Central memory CD8-positive, alpha-beta T cell (primary cell): ENCODE measurements at places on chromosomes 4 and X.

GRCh38 chrX:29229802-29230201 is 642.6 kb downstream of the IL1RAPL1 start:
- no peak overlapping the region for H3K4me3 ChIP-seq
- H3K27ac ChIP-seq = no peak overlapping the region
- no peaks in the 10 kb centered on the region for H3K36me3 ChIP-seq
- no peak for DNase-seq
- no peaks in the 10 kb centered on the region for H3K4me1 ChIP-seq

DNA sequence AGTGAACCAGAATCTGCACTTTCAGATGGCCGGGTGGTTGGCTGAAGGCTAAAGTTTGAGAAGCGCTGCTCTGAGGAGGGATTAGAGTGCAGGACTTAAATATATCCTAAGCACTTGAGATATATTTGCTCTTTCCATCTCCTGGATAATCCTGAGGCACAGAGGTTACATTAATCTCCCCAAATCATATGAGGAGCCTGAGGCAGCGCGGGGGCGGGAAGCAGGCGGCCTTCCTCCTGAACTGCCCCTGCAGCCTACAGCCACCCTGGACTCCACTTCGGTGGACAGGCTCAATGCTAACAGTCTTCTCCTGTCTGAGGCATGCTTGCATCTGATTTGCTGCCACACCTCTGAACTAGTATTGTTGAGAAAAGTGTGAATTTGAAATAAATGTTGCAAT is 72.5 kb downstream of the AFAP1 start:
- H3K36me3 ChIP-seq = peaks cover 35% of the 10 kb centered on the region
- no peaks in the 10 kb centered on the region for H3K27me3 ChIP-seq
- no peak for DNase-seq
- H3K27ac ChIP-seq = no peak overlapping the region
- H3K4me3 ChIP-seq = no peak overlapping the region

DNA sequence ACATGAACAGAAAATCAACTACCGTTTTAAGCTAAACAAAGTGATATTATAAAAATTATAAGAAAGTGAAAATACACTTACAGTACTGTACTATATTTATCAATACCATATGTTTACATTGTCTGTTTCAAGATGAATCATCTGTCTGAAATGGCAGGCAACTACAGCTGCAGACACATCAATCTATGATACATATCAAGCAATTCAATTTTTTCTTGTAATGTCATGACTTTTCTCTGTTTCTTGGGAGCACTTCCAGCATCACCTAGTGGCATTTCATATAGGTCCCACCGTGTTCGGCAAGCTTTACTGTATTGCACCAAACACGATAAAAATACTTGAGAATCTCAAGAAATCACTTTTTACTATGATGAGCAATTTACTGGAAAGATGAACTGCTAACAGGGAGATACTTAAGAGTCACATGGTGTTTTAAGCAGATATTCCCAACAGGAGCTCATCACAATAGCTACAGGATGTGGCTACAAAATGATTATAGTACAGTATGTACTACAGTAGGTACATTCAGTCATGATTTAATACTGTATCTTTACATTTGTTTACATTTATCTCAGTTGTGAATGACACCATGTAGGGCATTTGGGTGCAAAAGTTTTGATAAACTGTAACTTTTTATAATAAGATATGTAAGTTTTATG is 207.4 kb downstream of the ADAM29 start:
- H3K36me3 ChIP-seq = no peaks in the 10 kb centered on the region
- no peaks in the 10 kb centered on the region for H3K27me3 ChIP-seq
- H3K27ac ChIP-seq = no peak overlapping the region
- no peak overlapping the region for H3K4me3 ChIP-seq

DNA sequence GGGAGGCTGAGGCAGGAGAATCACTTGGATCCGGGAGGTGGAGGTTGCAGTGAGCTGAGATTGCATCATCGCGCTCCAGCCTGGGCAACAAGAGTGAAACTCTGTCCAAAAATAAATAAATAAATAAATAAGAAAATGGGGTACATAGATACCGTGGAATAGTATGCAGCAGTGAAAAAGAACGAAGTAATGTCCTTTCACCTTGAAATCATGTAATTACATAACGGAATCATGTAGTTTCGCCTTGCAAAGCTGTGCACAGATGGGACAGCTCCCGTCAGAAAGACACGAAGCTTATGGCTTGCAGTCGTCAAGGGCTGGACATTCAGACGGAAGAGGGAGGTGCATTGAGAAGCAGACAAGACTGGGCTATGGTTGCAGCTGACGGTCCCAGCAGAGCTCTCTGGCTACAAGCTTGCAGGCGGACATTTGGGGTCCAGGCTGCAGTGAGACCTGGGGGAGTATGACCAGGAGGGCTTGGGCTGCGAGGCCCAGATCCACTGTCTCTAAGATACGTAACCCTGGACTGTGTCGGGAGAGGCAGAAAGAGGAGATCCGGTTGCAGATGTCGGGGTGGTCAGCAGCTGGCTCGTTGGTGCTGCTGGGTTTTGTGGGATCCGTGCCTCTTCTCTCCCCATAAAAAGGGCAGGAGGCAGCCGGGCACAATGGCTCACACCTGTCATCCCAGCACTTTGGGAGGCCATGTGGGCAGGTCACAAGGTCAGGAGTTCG is 6.2 kb upstream of the P2RY8 start:
- peaks cover 3% of the 10 kb centered on the region for H3K36me3 ChIP-seq
- H3K4me3 ChIP-seq = no peak overlapping the region
- peaks cover 15% of the 10 kb centered on the region for H3K4me1 ChIP-seq

DNA sequence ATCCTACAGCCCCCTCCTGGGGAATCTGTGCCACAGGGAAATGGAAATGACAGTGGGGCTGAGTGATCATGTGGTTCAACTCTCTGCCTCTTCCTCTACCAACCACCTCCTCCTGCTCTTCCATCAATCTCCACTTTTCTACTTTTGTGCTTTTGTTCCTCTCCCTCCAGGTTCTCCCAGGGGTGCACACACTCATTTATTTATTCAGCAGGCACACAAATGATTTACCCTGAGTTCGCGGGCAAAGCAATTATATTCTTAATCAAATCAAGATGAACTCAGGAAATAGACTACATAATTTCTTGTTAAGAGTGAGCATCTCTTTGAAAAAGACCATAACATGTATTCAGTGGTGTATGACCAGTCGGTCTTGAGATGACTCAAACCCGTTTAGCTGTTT is 69.2 kb downstream of the VCX3A start:
- H3K36me3 ChIP-seq = no peaks in the 10 kb centered on the region
- DNase-seq = no peak
- no peaks in the 10 kb centered on the region for H3K4me1 ChIP-seq
- H3K27ac ChIP-seq = no peak overlapping the region
- H3K4me3 ChIP-seq = no peak overlapping the region

- no peaks in the 10 kb centered on the region for H3K36me3 ChIP-seq
- no peak overlapping the region for H3K27ac ChIP-seq
- H3K27me3 ChIP-seq = no peaks in the 10 kb centered on the region
- H3K4me1 ChIP-seq = no peaks in the 10 kb centered on the region
- no peak for DNase-seq
Observed at GRCh38 chr4:33882246-33882990, 2361.9 kb downstream of the ARAP2 start.

- no peak for DNase-seq
- H3K27me3 ChIP-seq = no peaks in the 10 kb centered on the region
- H3K4me1 ChIP-seq = no peaks in the 10 kb centered on the region
- no peak overlapping the region for H3K4me3 ChIP-seq
Observed at GRCh38 chr4:149741186-149741831, 74.3 kb downstream of the IQCM start.
